ENCODE measurements at places on chromosomes 13 and 19.

GRCh38 chr19:12884926-12885748, 1.9 kb downstream of the KLF1 start:
- peak; percentile 96 for DNase-seq

GRCh38 chr13:84352946-84353345, 470.7 kb upstream of the SLITRK1 start:
- no peak for DNase-seq

DNA sequence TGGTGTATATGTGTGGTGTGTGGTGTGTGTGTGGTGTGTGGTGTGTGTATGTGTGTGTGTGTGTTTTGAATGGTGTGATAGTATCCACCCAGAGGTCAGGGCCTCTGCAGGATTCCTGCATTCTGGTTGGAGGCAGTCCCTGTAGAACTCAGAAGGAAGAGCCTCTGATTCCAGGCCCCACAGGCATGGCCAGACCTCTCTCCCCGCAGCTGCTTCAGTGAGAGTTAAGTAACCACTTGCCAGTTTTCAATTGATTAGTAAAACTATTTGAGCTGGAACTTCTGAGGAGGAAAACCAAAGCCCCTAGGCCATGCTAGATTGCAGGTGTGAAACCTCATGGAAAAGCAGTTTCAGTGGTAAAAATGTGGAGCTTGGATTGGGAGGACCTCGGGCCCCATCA, 2.1 kb downstream of the ATP12A start:
- no peak for DNase-seq

- DNase-seq, result no peak
Observed at GRCh38 chr19:4592445-4592844, 33.0 kb upstream of the SEMA6B start.

DNA sequence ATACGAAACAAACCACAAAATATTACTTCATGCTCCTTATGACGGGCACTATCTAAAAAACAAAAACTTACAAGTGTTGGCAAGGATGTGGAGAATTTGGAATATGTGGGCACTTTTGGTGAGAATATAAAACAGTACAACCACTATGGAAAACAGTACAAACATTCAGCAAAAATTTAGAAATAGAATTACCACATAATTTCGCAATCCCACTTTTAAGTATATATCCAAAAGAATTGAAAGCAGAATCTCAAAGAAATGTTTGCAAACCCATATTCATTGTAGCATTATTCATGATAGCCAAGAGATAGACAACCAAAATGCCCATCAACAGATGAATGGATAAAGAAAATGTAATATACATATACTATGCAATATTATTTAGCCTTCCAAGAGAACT, 1173.7 kb upstream of the PRR20A start:
- DNase-seq, result no peak

- DNase-seq, result no peak
Observed at GRCh38 chr13:77353995-77354394, 27.1 kb upstream of the MYCBP2 start.

DNA sequence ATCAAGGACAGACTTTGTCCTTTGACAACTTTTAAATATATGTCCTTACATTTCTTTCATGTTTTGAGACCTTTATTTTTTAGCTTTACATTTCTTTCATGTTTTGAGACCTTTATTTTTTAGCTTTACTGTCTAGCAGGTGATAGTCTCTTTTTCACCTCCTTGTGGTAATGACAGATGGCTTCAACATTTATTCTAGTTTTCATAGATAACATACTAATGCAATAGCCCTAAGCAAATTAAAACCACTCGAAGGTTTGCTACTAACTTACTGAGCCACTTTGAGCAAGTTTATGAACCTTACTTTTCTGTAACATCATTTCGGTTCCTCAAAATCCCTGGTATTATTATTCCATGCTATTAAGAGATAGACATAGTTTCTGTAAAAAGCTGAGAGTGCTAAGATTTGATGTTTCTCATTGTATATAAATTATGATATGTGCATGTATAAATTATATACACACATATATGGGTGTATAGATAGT, 4.5 kb downstream of the DACH1 start:
- no peak for DNase-seq

DNA sequence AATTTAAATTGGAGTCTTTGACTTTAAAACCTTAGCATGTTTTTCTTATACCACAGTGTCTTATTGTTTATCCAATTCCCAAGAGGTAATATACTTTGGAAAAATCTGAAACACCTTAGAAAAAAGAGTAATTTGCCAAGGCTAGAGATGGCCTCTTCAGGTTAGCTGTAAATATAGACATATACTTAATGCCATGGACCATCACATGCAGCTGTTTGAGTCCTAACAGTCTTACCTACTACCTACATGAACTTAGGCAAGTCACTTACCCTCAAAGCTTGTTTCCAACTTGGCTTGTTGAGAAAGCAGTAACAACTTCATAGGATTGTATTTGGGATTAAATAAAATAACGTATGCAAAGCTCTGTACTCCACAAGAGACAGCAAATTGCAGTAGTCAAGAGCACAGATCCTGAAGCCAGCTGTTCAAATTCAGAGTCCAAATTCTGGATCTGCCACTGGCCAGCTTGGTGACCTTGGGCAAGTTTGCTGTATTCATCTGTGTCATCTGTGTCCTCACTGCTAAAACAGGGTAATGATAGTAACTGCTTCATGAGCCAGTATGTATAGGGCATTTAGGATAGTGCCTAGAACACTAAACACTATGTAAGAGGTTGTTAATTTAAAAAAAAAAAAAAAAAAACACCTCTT, 13.2 kb upstream of the SPART start:
- DNase-seq, result no peak

Measured in activated CD4-positive, alpha-beta T cell treated with anti-CD3 and anti-CD28 coated beads, Interleukin-2, amount 50 U/mL, for 48 hours (primary cell).